ENCODE measurements at places on chromosomes 7 and 10. TPM values are rescaled to one million over a fixed set of nuclear protein-coding genes. Genes with fewer than 3 reads are reported as not detected.

DNA sequence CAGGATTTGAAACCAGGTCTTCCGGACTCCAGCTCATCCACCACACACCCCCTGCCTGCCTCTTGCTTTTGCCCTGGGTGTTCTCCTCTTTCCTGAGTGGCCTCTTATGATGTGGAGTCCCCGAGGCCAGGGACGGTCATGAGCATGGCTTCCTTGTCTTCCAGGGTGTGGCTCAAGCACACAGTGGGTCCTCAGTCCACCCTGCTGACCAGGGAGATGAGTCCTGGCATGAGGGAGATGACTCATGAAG lies 32.8 kb downstream of the DNAJB12 start:
- DNase-seq, result no peak

DNA sequence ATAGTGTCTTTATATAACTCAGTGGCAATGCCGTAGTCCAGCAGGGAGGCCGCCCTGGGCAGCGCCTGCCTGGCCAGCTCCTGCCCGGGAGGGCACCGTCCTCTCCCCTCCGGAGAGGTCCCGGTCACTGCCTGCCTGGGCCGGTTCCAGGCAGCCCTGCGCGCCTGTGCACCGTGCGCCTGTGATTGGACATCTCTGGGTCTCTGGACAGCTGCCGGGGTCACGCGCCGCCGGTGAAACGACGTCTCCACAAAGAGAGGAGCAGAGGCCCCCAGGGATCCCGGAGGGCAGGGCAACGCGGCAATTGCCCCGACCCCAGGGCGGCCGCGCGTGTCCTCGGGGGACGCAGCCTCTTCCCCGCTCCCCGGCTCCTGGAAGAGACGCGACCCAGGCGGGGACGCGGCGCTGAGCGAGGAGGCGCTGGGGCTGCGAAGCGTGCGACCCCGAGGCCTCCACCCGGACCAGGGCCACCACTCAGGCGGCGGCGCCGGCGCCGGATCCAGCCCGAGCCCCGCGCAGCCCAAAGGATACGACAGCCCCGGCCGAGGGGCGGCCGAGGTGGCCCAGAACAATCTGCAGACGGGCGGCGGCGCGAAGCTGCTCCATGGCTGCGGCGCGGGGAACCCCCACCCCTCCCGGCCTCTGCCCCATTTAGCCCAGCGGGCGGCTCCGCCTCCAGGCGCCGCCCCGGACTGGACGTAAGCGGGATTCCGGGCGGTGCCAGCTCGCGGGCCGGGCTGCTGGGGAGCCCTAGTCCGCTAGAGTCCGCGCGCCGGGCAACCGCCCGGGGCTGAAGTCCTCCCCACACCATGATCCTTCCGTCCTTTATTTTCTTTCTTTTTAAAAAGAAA lies at the start of gene PHYH:
Gene PHYH, minus strand, starts transcription at position 628 of the 851 bp plus-strand sequence. Its CDS starts 22 bp downstream, at position 606.
- peak; percentile 84 for DNase-seq

GRCh38 chr7:22333680-22334141 lies 23.2 kb downstream of the RAPGEF5 start:
- no peak for DNase-seq

DNA sequence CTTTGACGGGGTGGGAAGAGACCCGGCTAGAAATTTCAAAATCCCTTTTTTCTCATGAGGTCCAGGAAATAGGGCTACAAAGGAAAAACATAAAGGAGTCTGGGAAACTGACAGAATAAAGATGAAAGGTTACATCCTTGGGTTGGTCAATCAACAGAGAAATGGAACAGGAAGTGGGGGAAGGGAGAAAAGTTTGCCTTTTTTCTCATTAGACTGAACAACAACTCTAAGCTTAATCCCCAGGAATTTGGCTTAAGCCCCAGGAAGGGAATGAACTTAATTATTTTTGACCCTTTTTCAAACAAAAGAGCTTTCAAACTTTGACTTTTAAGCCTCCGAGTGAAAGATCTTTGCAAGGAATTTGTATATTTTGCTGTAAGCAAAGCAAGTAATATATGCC lies 32.7 kb downstream of the LGI1 start:
- no peak for DNase-seq

Gene PDZD7
- total RNA-seq, result 1.9 TPM

Gene PCGF6
- total RNA-seq, result 10.4 TPM

Gene CCDC172
- total RNA-seq, result not detected

Gene CACNB2
- total RNA-seq, result 1.3 TPM
